Gastrocnemius medialis (tissue), 4 donors: ENCODE measurements at places on chromosomes 16 and 17.

DNA sequence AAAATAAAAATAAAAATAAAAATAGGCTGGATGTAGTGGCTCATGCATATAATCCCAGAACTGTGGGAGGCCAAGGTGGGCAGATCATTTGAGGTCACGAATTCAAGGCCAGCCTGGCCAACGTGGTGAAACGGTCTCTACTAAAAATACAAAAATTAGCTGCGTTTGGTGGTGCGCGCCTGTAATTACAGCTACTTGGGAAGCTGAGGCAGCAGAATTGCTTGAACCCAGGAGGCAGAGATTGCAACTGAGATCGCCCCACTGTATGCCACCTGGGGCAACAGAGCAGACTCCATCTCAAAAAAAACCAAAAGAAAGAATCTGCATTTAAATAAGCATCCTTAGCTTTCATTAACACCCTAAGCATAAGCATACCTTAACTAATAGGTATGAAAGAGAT, 33.8 kb downstream of the YWHAE start:
- no peak for DNase-seq

GRCh38 chr17:7026471-7027115, 3.7 kb downstream of the BCL6B start:
- no peak for DNase-seq

DNA sequence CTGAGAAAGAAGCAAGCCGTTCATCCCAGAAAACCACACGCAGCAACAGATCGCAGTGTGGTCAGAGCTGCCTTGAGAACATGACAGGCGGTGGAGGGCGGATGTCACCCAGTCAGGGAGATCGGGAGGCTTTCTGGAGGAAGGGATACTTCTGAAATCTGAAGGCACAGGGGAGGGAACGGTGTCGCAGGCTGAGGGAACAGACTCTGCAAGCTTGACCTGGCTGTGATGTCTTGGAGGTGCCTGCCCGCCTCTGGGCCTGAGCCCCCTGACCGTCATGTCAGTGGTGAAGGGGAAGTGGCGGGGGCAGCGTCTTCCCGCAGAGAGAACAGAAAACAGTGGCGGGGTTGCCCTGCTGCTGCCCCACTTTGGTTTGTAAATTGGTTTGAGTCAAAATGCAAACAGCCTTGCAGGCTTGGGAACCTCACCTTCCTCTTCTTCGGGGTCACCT, 8.1 kb upstream of the ATP2A3 start:
- no peak for DNase-seq

- DNase-seq: peak; percentile 21
These were observed 671 bp downstream of the DGKE start for GRCh38 chr17:56834380-56835263.

DNA sequence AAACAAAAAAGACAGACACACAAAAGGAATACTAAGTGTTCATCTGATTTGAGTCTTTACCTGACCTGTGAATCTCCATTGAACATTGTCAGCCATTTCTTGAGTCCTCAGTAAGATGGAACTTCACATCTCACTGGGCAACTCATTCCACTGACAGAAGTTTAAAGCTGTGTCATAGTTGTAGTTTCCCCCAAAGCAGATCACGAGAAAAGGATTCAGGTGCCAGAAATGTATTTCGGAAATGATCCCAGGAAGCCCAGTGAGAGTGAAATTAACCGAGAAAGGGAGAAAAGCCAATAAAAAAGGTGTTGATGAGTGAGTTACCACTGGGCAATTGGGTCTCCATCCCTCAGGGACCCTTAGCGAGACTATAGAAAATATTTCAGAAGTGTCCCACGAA, 6.5 kb downstream of the CHD9 start:
- DNase-seq: no peak

GRCh38 chr17:50514388-50514787, 6.1 kb downstream of the MYCBPAP start:
- no peak for DNase-seq

DNA sequence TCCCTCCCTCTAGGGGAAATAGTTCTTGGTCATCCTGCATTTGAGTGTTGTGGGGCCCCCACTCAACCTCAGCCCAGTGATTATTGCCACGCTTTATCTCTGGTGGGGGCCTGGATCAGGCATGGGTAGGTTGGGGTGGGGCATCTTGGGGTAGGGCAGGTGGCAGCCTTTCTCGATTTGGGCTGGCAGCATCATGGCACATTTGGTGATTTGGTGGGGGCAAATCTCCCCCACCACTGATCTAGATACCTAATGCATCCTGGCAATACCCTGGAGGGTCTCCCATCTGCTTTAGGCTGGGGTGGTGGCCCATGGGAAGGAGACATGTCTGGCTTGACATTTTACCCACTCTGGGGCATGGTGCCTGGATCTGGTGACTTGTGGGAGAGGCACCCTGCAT, 40.2 kb downstream of the NLRP1 start:
- no peak for DNase-seq

DNA sequence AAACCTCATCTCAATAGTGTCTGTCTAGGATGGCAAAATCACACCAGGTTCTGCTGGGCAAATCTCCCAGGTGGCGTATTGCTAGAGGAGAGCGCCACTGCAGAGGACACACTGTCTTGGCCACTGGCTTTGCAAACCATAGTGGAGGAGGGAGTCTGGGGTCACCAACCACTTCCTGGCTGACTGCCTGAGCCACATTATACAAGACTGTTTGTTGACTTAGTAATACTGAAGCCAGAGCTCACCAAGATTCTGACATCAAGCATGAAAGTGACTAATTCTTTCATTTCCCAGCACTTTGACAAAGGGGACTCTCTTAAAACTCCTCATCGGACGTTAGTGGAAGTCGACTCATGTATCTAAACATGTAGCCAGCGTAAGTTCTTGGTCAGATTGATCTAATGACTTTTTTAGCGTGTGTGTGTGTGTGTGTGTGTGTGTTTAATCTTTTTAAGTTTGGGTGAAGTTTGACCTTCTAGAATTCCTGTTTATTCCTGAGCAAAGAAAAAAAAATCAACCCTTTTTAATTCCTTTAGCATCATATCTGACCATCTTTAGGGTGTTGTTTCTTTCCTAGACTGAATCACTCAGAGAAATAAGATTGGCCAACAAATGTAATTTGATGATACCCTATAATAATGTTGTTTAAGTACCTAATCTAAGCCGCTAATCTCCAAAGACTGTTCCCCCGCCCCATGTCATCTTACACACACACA, 13.7 kb downstream of the PITPNC1 start:
- peak; percentile 23 for DNase-seq

DNA sequence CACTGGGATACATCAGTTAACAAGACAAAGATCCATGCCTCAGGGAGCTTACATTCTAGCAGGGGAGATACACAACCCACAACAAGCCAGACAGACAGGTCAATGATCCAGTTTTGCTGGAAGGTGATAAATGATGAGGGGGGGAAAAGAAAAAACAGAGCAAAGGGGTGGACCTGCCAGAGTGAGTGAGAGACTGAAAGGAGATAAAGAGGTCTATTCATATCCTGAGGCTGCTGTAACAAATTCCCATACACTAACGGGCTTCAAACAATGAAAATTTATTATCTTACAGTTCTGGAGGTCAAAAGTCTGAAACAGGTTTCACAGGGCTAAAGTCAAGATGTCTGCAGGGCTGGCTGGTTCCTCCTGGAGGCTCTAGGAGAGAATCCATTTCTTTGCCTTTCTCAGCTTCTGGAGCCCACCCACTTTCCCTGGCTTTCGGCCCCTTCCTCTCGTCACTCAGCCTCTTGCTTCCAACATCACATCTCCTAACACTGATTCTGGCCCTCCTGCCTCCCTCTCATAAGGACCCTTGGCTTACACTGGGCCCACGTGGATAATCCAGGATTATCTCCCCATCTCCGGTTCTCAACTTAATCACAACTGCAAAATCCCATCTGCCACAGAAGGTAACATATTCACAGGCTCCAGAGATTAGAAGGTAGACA, 81.5 kb downstream of the GAS7 start:
- no peak for DNase-seq

GRCh38 chr16:76932541-76933211, 258.3 kb upstream of the MON1B start:
- DNase-seq: no peak

GRCh38 chr16:66444049-66444481, 17.0 kb downstream of the BEAN1 start:
- no peak for DNase-seq

GRCh38 chr16:75337430-75337829, 86.0 kb upstream of the BCAR1 start:
- no peak for DNase-seq
